ENCODE measurements at places on chromosomes 7 and 10.
A peak's percentile ranks its signal among the peaks of the same experiment; 100 is the strongest.

- DNase-seq: peak; percentile 68
These were observed 12.2 kb upstream of the REPIN1 start for GRCh38 chr7:150356265-150356897.

GRCh38 chr7:134533288-134533771 is 6.0 kb downstream of the AKR1B10 start:
- DNase-seq: peak; percentile 29

DNA sequence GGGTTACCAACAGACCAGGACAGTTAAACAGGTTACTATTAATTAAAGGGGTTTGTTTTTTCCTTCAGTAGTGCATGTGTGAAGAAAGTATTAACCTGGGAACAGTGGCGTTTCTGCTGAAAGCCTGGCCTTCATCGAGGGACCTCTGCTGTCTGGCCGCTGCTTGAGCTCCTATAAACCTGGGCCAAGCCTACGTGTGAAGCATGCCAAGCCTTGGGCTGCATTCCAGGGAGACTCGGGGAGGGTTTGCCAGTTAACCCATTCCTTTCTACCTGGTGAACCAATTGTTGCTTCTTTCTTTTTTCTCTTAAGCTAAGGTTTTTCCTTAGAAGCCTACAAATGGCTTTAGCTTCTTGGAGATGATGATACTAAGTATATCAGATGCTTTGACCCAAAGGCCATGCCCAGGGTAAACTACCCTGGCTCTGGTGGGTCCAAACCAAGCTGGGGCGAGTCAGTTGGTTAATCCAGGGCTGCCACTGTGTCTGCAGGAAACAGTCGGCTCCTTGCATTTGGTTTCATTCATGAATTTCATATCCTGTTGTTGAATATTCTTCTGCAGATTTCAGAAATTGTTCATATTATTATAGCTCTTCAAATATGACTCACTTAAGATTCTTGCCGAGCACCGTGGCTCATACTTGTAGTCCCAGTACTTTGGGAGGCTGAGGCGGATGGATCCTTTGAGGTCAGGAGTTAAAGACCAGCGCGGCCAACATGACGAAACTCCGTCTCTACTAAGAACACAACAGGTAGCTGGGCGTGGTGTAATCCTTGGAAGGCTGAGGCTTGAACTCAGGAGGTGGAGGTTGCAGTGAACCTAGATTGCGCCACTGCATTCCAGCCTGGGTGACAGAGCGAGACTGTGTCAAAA is 23.8 kb downstream of the PFKP start:
- DNase-seq: peak; percentile 82

- no peak for DNase-seq
These were observed 87.8 kb downstream of the GLCCI1 start for GRCh38 chr7:8056439-8056838.

DNA sequence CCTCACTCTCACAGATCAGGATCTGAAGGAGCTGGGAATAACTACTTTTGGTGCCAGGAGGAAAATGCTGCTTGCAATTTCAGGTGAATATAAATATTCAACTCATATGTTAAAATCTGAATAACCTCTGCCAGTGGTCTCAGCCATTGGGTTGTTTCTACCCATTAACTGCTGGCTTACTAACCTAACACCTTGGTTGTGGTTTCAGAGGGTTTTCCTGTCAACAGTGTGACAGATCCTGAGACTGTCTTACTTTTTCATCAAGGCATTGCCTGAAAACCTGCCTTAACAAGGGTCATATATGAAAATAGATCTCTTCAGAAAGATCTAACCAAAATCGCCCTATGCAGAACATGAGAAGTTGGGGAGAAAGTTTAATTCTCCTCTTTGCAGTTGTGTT is 307.7 kb downstream of the BICC1 start:
- no peak for DNase-seq

Data from ACHN (cell line).